Kidney capillary endothelial cell (primary cell): ENCODE measurements at places on chromosomes 12 and 14.

- no peak for DNase-seq
These were observed 165.7 kb downstream of the SRGAP1 start for GRCh38 chr12:64010069-64010686.

GRCh38 chr14:49451938-49452337 lies 134.2 kb downstream of the RPS29 start:
- no peak for DNase-seq

DNA sequence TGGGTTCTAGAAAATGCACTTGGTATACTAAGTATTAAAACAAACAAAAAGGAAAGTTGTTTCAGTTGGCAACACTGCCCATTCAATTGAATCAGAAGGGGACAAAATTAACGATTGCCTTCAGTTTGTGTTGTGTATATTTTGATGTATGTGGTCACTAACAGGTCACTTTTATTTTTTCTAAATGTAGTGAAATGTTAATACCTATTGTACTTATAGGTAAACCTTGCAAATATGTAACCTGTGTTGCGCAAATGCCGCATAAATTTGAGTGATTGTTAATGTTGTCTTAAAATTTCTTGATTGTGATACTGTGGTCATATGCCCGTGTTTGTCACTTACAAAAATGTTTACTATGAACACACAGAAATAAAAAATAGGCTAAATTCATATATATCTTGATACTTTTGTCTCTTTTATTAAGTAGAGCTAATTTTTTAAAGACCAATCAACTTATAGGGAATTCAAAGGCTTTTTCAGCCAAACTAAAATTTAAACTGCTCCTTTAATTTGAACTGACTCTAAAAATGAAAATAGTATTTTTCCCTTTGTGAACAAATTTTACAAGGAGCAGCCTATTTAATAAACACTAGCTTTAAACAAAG lies 2.8 kb downstream of the FOXG1 start:
- no peak for DNase-seq

GRCh38 chr14:90556012-90556477 lies 159.2 kb downstream of the CALM1 start:
- DNase-seq = no peak

- DNase-seq = no peak
These were observed 322.4 kb upstream of the DCN start for GRCh38 chr12:91505006-91505405.

- DNase-seq = no peak
These were observed 529 bp downstream of the RPLP0 start for GRCh38 chr12:120200364-120200800.

GRCh38 chr12:3958534-3958933 lies 85.3 kb upstream of the PARP11 start:
- DNase-seq = no peak

DNA sequence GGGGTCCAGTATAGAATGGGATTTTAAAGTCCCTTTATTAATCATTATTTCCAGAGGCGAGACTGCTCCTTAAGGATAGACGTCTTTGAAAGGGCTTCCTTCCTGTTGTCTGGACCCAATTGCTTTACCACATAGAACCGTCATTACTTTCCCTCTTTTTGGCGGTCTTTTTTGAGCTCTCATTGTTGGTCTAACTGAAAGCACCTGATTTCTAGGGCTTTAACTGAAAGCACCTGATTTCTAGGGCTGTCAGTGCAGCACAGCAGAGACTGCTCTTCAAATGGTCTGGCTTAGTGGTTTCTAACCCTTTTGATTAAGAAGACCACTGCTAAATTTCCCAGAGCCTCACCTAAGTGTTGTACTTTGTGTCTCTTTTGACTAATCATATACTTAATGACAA lies 95.8 kb downstream of the PRKCH start:
- no peak for DNase-seq

DNA sequence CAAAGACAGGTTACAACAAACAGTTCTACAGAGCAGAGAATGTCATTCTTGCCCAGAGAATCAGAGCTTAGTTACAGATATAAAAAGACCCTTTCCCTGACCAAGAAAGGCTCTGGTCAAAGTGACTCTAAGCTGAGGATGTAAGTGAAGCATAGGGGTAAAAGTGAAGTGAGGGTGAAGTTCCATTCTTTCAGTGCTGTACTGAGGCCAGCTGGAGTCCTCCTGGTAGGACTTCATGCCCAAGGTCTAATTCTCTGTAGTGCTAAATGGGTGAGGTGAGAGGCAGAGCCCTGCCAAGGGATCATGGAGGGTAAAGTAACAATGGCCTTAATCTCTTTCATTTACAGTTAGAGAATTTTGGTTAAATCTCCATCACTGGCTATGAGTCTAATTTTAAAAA lies 38.5 kb downstream of the DUSP16 start:
- DNase-seq = no peak

GRCh38 chr14:33986804-33987203 lies 35.9 kb upstream of the EGLN3 start:
- peak; percentile 62 for DNase-seq

DNA sequence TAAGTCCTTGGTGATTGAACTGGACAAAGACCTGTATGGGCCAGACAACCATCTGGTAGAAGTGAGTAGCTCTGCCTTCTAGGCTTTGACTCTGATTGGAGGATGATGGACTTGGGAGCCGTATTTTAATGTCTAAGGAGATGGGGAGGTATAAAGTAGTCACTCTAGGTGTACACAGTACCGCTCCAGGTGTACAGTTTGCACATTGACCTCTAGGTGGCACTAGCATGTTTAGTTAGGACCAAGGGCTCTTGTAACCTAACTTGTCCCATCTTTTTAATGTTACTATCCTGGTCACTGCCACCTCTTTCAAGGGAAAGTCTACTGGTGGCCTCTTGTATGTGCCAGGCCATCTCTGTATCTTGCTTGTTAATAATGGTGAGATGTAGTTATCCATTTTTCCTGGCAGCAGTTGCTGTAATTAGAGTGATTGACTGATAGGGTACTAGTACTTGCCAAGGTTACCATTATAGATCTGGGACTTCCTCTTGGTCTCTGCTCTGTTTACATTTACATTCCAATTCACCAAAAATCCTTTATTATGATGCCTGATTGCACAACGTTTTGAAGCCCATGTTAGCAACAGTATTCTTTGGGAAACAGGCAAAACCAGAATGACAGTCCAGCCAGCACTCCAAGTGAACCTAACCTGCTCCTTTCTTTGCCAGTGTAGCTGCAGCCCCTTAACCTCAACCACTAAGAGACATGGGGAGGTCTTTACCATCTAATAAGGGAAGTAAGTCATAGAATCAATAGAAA lies 3.6 kb downstream of the SMARCD1 start:
- DNase-seq = no peak

- no peak for DNase-seq
These were observed 76.1 kb downstream of the OTOGL start for GRCh38 chr12:80175307-80175930.

DNA sequence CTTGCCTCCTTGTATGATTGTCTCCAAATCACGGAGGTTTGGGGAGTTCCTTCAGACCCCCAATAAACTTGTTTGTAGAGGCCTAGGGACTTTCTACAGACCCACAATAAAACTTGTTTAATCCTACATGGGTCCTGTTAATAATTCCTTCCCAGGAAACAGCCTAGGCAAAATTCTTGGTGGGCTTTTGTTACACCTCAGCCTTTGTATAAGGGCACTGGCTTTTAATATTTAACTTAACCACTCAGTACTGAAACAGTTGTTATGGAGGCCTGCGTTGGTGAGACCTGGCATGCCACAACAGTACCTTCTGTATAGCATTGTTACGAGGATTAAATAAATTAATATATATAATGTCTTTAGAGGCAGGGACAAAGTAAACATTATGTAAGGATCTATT lies 32.7 kb upstream of the FAR2 start:
- DNase-seq = no peak

GRCh38 chr12:67921286-67921685 lies 68.0 kb upstream of the IFNG-AS1 start:
- no peak for DNase-seq

DNA sequence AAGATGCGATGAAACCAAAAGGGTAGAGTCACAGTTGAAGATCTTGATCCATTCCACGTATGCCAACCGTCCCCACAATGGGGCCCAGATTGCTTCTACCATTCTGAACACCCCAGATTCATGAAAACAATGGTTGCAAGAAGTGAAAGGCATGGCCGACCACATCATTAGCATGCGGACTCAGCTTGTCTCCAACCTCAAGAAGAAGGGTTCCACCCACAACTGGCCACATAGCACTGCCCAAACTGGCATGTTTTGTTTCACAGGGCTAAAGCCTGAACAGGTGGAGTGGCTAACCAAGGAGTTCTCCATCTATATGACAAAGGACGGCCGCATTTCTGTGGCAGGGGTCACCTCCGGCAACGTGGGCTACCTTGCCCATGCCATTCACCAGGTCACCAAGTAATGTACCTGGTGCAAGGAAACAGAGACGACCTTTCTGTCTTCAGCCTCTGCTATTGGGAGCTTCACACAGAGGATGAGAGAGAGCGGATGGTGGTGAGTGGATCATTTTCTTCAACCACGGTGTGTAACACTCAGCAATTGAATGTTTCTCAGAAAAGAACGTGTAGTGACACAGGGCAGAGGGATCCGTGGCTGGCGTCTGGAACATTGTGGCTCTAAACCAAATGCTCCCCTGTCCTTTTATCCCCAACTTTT lies 26.8 kb upstream of the CLEC2D start:
- no peak for DNase-seq

DNA sequence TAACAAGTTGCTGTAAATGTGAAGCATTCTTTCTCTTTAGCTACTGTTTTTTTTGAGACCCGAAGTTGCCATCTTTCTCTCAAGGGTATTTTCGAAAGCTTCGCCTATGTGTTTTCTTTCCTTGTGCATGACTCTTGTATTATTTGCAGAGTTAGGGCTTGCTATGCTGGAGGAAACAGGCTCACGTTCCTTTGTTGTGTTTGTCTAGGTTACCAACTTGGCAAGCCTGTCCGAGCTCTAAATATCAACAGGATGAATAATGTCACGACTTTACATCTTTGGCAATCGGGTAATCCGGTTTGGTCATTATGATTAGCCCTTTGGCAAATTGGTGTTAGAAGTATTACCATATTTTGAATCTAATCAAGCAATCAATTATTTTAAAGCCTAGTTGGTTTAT lies 15.9 kb upstream of the ATP6V0A2 start:
- no peak for DNase-seq

GRCh38 chr12:61991661-61992060 lies 268.5 kb upstream of the USP15 start:
- no peak for DNase-seq

GRCh38 chr12:122350141-122350848 lies 72.2 kb downstream of the CLIP1 start:
- DNase-seq = no peak

- DNase-seq = peak; percentile 26
These were observed 350.1 kb upstream of the ATP2B1 start for GRCh38 chr12:90058704-90059103.

- DNase-seq = no peak
These were observed 4.3 kb downstream of the GRIP1 start for GRCh38 chr12:66674495-66675122.

GRCh38 chr14:100488057-100488456 lies 99.2 kb downstream of the BEGAIN start:
- peak; percentile 29 for DNase-seq

- peak; percentile 12 for DNase-seq
These were observed 354.4 kb downstream of the MED13L start for GRCh38 chr12:115922952-115923564.

DNA sequence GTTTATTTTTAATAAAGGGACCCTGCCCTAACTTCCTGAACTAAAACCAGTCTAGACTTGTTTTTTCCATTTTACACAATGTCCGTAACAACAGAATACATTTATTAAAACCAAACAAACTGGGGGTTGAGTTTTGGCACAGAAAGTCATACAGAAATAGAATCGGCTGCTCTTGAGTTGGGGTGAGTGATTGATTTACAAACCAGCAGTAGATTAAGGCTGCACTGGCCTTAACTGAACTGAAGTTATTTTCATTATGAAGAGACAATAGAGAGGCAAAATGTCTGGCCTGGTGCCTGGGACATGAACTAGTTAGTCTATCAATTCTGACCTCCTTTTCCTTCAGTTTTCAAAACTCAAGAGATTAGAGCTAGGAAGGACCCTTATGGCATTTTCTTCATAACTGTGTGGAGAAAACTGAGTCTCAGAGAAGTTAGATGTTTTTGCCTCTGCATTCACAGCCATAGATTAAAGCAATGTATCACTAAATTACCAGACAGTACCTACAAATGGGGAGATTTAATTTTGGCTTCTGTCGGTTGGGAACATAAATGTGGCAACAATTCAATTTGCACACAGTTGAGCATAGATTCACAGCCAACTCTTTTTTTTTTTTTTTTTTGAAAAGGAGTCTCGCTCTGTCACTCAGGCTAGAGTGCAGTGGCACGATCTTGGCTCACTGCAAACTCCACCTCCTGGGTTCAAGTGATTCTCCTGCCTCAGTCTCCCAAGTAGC lies 19.8 kb upstream of the MGP start:
- DNase-seq = no peak

DNA sequence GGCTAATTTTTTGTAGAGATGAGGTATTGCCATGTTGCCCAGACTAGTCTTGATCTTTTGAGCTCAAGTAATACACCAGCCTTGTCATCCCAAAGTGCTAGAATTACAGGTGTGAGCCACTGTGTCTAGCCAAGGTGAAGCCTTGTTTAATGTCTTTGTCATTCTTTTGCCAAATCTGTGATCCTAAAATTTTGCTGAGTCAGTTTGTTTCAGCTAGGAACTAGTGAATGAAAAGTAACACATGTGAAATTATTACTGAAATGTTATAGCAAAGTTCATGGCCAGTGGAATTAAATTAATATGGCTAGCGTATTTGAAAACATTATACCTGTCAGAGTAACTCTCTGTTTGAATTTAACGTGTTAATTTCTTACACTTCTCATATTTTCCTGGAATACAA lies 26.5 kb upstream of the EPS8 start:
- DNase-seq = no peak

GRCh38 chr12:18120899-18121298 lies 30.9 kb upstream of the RERGL start:
- no peak for DNase-seq
